ENCODE measurements at places on chromosomes 4 and X.

DNA sequence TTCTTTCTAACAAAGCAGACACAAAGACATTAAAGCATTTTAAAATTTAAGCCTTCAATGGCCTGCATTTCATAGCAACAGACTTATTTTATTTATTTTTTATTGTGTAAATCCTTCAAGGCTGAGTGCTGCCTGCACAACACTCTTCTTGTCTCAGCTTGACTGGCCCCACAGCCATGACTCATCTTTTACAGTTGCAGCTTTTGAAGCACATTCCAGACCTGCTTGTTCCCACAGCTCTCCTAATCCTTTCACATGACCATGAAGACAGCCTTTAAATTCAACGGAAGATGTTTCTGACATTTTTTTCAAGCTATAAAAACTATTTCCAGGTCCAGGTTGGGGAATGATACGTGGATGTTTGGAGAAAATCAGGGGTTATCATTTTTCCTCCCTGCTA, 276.9 kb upstream of the TACR3 start:
- DNase-seq, result no peak
- H3K4me3 ChIP-seq, result no peak overlapping the region
- H3K36me3 ChIP-seq, result no peaks in the 10 kb centered on the region
- no peak overlapping the region for H3K27ac ChIP-seq
- peaks cover 4% of the 10 kb centered on the region for H3K27me3 ChIP-seq

DNA sequence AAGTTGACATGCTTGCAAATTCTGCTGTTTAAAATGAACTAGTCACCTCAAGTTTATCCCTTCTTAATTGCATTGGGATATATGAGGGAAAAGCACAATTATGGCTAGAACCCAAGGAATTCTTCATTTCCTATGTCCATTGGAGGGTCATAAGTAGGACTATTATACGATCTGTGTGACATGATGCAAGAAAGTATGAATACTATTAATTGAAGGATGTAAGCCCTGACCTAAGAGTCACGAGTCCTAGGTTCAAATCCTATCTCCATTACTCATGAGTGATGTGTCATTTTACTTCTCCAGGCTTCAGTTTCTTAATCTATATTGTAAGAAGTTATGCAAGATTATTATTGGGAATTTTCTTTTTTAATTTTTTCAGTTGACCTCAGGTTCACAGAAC, 542.9 kb upstream of the GRIA3 start:
- no peak for DNase-seq
- H3K4me1 ChIP-seq, result no peaks in the 10 kb centered on the region
- H3K4me3 ChIP-seq, result no peak overlapping the region
- no peaks in the 10 kb centered on the region for H3K36me3 ChIP-seq

DNA sequence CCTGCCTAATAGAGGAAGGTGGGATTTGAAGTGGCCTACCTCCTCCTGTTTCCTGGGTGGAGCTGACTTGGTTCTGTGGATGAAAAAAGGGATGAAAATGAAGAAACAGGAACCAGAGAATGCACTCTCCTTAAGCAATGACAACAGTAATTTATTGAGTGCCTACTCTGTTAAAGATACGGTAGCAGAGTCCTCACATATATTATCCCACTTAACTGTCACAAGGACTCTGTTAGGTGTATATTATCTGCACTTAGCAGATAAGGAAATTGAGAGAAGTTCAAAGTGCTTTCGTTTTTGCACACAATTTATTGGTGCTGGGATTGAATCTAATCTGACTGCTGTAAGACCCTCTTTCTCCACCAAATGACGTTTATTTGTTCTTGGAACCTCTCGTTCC, 301.2 kb downstream of the PACRGL start:
- H3K27me3 ChIP-seq, result no peaks in the 10 kb centered on the region
- no peak overlapping the region for H3K27ac ChIP-seq
- DNase-seq, result no peak
- H3K36me3 ChIP-seq, result no peaks in the 10 kb centered on the region
- no peak overlapping the region for H3K4me3 ChIP-seq

GRCh38 chr4:20301161-20301560, 49.5 kb downstream of the SLIT2 start:
- H3K4me3 ChIP-seq, result no peak overlapping the region
- no peak for DNase-seq
- H3K27me3 ChIP-seq, result no peaks in the 10 kb centered on the region
- no peaks in the 10 kb centered on the region for H3K36me3 ChIP-seq
- no peaks in the 10 kb centered on the region for H3K4me1 ChIP-seq

GRCh38 chrX:149631234-149632165, at the start of gene TMEM185A:
TSS of gene TMEM185A (minus strand) at chrX:149631792. CDS start at chrX:149631580, 212 bp downstream.
- H3K4me3 ChIP-seq, result peak within 1 kb of the TSS; percentile 89
- peak within 1 kb of the TSS; percentile 78 for H3K27ac ChIP-seq
- DNase-seq, result peak; percentile 81

GRCh38 chr4:98577956-98578355, 80.5 kb downstream of the TSPAN5 start:
- no peak overlapping the region for H3K4me3 ChIP-seq
- H3K4me1 ChIP-seq, result peaks cover 20% of the 10 kb centered on the region
- no peaks in the 10 kb centered on the region for H3K27me3 ChIP-seq
- no peak overlapping the region for H3K27ac ChIP-seq

- no peaks in the 10 kb centered on the region for H3K27me3 ChIP-seq
- H3K27ac ChIP-seq, result no peak overlapping the region
- H3K36me3 ChIP-seq, result no peaks in the 10 kb centered on the region
- no peak overlapping the region for H3K4me3 ChIP-seq
- no peak for DNase-seq
- peaks cover 4% of the 10 kb centered on the region for H3K4me1 ChIP-seq
Observed at GRCh38 chr4:15341733-15342300, 86.0 kb upstream of the C1QTNF7 start.

DNA sequence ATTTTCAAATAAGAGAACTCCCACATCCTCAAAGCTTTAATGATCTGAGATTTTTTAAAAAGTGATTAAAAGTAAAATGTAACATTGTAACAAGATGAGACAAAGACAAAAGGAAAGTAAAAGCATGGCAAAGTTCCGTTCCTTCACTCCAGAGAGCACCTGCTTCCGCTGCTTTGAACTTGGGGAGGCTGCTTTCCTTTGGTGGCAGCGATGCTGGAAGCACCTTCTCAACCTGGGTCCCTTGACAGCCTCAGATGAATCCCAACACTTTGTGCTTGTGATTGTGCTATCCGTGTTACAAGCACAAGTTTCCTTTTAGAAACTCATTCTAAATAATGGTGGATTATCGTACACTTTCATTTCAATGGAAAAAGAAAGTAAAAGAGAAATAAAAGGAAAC, 59.7 kb downstream of the HADH start:
- peaks cover 79% of the 10 kb centered on the region for H3K36me3 ChIP-seq
- peak overlapping the region; percentile 98 for H3K27ac ChIP-seq
- H3K4me3 ChIP-seq, result peak overlapping the region; percentile 79
- DNase-seq, result peak; percentile 49
- H3K27me3 ChIP-seq, result no peaks in the 10 kb centered on the region

DNA sequence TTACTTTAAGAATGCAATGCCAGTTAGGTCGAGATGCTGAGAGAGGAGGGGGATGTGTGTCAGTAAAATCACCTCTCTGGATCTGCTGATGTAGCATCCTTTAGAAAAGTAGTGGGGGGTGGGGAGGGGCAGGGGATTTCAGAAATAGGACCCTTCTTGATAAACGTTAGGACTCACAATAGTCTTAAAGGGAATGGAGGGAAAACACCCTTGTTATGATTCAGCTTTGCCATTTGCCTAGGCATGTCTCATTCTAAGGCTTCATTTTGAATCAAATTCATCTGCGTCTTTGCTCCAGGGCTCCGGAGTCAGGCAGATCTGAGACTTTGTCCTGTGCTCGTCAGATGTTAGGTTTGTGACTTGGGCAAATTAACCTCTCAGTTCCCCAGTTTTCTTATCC, 879 bp downstream of the SH2D1A start:
- no peaks in the 10 kb centered on the region for H3K27me3 ChIP-seq
- DNase-seq, result peak; percentile 31
- H3K27ac ChIP-seq, result peak overlapping the region; percentile 97
- peaks cover 34% of the 10 kb centered on the region for H3K4me1 ChIP-seq

DNA sequence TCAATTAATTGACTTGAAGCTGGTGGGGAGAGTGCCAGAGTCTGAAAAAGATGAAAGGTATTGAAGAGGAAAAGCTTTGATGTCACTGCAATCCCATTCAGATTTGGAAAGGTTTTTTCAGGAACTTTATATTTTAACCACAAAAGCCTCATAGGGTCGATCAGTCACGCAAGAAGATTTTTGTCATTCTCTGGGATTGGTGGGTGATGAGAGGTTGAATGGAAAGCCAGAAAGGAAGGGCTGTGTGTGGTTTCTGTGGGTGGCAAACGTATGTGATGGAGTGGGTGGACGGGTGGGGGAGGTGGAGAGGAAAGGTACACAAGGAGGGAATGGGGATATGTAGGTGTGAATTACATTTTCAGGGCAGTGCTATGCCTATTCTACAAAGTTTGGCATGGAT, 173.8 kb upstream of the SCML1 start:
- peaks cover 29% of the 10 kb centered on the region for H3K4me1 ChIP-seq
- peak overlapping the region; percentile 89 for H3K27ac ChIP-seq
- peaks cover 16% of the 10 kb centered on the region for H3K36me3 ChIP-seq
- peak overlapping the region; percentile 47 for H3K4me3 ChIP-seq
- no peak for DNase-seq

DNA sequence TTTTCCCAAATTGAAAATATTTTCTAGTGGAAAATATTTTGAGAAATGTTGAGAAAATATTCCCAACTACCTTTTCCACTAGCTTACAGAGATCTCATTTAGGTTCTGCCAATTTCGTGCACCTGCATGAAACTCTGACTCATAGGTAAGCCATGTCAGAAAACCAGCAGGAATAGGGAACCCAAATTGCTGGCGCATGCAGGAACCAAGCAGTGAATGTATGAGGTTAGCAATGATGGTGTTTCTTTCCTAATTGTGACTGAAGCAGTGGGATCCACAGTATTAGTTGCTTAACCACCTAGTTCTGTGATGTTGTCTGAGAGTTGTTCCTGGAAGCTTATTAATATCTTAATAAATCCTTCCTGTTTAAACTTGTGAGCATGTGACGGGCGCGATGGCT, 381.0 kb upstream of the TRAM1L1 start:
- H3K27me3 ChIP-seq, result no peaks in the 10 kb centered on the region
- no peak for DNase-seq
- no peaks in the 10 kb centered on the region for H3K36me3 ChIP-seq
- H3K4me1 ChIP-seq, result no peaks in the 10 kb centered on the region
- H3K4me3 ChIP-seq, result no peak overlapping the region

DNA sequence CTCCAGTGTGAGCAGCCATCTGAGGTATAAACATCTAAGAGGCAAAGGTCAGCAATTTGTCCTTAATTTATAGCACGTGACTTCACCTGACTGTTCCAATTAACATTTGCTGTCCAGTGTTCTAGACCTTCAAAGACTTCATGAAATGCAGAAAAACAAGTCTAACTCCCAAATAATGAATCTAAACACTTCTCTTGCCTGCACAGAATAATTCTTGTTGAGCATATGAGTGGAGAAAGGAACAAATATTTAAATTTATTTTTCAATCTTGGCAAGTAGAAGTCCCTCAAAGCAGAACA, 12.0 kb downstream of the RFC1 start:
- peak overlapping the region; percentile 71 for H3K4me3 ChIP-seq
- H3K27ac ChIP-seq, result peak overlapping the region; percentile 96
- H3K4me1 ChIP-seq, result peaks cover 60% of the 10 kb centered on the region
- H3K36me3 ChIP-seq, result peaks cover 63% of the 10 kb centered on the region

GRCh38 chr4:173333658-173334084, 487 bp downstream of the HMGB2 start:
- peak overlapping the region; percentile 99 for H3K27ac ChIP-seq
- H3K36me3 ChIP-seq, result peaks cover 35% of the 10 kb centered on the region
- peaks cover 30% of the 10 kb centered on the region for H3K27me3 ChIP-seq
- H3K4me3 ChIP-seq, result peak overlapping the region; percentile 98
- H3K4me1 ChIP-seq, result peaks cover 14% of the 10 kb centered on the region

DNA sequence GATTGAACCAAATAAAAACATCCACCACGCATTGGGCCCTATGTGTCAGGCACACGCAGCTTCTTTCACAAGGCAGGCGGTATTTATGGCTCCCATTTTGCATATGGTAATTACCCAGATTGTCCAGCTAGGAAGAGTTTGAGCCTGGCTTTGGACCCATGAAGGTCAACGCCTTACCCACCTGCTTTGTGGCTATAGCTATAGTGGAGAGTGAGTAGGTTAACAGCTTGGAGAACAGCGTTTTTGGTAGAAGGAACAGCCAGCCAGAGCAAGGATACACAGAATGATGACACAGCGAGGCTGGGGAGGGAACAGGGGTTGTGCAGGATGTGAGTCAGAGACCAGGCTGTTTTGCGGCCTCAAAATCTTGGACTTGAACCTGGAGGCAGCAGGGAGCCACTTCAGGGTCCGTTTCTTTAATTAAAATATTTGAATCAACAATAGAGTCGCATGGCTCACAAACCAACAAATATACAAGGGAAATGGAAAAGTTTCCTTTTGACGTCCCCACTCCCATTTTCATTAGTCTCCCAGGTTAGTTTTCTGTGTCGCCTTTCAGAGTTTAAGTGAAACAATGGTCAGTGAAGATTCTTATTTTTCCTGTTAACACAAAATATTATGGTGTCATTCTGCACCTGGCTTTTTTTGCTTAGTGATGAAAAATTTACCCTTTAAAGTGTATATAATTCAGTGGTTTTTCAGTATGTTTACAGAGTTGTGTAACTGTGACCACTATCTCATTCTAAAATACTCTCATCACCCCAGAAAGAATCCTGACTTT, 118.2 kb upstream of the STX18 start:
- H3K4me1 ChIP-seq, result no peaks in the 10 kb centered on the region
- H3K36me3 ChIP-seq, result peaks cover 6% of the 10 kb centered on the region
- no peak overlapping the region for H3K27ac ChIP-seq
- H3K27me3 ChIP-seq, result no peaks in the 10 kb centered on the region
- no peak overlapping the region for H3K4me3 ChIP-seq

DNA sequence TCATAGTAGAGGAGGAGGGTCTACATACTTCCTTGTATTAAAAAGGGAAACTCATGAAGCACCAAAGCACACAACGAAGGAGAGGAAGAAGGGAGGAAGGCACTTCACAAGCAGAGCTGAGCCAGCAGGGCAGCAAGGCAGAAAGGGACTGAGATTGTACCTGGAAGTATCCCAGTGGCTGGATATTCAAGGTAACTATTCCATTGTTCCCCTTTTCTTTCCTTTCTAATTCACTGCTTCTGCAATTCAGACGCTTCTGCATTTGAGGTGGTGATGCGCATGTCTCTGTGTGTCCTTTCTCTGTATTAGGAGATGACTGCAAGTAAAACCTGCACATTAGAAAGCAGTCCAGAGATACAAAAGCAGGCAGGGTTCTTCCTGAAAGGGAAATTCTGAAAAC, 54.9 kb downstream of the UBQLN2 start:
- peaks cover 2% of the 10 kb centered on the region for H3K4me1 ChIP-seq
- no peak overlapping the region for H3K4me3 ChIP-seq
- no peak overlapping the region for H3K27ac ChIP-seq
- DNase-seq, result no peak

DNA sequence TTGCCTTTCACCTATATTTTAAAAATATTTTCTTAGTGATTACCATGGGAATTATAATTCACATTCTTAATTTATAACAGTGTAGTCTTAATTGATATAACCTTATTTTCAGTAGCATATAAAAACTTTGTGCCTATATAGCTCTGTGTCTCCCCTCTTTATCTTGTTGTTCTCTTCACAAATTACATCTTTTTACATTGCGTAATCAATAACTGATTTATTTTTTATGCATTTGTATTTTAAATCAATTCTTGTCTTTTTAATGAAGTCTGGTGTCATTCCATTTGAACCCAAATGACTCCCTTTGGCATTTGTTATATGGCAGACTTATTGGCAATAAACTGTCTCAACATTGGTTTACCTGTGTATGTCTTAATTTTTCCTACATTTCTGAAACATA, 137.0 kb downstream of the SH3BGRL start:
- no peak overlapping the region for H3K4me3 ChIP-seq
- H3K27ac ChIP-seq, result no peak overlapping the region
- DNase-seq, result no peak

Data from activated naive CD8-positive, alpha-beta T cell treated with anti-CD3 and anti-CD28 coated beads for 36 hours (primary cell).